ENCODE measurements at places on chromosomes 5 and 9. TPM values are rescaled to one million over a fixed set of nuclear protein-coding genes. Genes with fewer than 3 reads are reported as not detected.

PCAT7 gene
- 0.46 TPM for total RNA-seq

SLC23A1 gene
- total RNA-seq, result 1.3 TPM

FAM221B gene
- total RNA-seq, result not detected

MINAR2 gene
- total RNA-seq, result not detected

RMRP gene
- total RNA-seq, result 8.1 TPM

IRX4 gene
- 0.39 TPM for total RNA-seq

PPP2R2B gene
- total RNA-seq, result 0.12 TPM

DMRT3 gene
- not detected for total RNA-seq

FGD3 gene
- total RNA-seq, result 0.55 TPM

EPB41L4B gene
- total RNA-seq, result 17.8 TPM

ACOT12 gene
- total RNA-seq, result not detected

ACTBL2 gene
- 0.08 TPM for total RNA-seq

IFNA6 gene
- total RNA-seq, result not detected

SV2C gene
- total RNA-seq, result not detected

PHAX gene
- total RNA-seq, result 49.4 TPM

PCDHA6 gene
- not detected for total RNA-seq

CBY3 gene
- not detected for total RNA-seq

LTC4S gene
- 0.58 TPM for total RNA-seq
